ENCODE measurements at places on chromosomes 3 and 15.

DNA sequence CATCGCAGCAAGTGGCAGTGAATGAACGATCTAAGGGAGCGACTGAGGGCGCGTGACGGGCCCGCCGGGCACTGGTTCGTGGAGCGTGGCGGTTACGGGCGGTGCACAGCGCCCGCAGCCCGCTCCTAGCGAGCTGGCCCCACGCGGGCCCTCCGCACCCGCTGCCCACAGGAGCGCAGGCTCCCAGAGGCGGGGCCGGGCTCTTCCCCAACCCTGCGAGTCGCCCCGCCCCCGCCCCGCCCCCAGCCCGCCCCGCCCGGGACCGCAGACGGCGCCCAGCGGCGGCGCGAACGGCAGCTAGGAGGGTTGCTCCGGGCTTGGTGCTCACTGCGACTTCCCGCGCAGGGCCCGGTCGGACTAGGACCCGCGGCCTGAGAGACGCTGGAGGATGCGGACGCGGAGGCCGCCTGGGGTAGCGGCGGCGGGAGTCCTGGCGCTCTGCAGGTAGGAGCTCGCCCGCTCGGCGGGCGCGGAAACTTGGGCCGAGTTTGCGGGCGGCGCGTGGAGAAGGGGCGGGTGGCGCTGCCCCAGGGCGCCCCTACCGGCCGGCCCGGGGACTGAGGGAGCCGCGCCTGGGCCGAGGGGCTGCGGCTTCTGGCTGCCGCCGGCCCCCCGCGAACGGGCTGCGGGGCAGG lies at the start of gene C15orf39:
Gene C15orf39 (plus strand): TSS at position 267 of the 635 bp plus-strand sequence. CDS start 4,167 bp downstream, outside the sequence.
- ATAC-seq = peak; percentile 70

GRCh38 chr15:81286621-81287121 lies 37.3 kb downstream of the STARD5 start:
- peak; percentile 22 for ATAC-seq

DNA sequence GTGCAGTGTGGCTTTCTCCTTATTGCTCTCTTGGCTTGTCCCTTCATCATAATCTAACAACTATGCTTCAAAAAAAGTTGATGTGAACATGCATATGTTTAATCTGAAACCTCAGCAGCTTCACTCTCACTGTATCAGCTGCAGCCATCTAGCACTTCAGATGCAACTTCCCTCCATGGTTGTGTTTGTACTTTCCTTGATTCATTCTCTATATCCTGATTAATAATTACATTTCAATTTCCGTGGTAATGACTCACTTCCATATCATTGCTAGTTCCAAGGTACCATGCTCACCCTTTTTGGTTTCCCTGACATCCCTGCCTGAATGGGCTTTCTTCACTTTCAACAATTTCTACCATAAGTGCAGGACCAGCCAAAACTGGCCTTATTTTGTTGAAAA lies 51.2 kb downstream of the MDFIC2 start:
- ATAC-seq = no peak

DNA sequence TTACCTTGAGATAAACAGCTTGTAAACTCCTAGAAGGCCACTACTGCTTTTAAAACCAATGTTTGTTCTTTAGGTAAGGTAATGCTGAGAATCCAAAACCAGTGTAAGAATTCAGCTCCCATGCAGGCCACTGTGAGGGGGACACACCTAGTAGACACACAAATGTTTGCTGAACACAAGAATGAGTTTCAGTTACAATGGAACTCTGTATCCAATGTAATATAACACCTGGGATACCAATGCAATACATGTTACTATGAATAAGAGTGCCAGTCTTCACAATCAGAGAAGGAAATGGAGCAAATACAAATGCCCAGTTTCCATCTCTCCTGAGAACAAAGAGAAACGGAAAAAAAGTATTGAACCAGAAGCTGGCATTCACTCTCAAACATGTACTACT lies 65.9 kb downstream of the IGF2BP2 start:
- ATAC-seq = no peak

- ATAC-seq = peak; percentile 12
Observed at GRCh38 chr15:25900901-25901300, 37.8 kb upstream of the ATP10A start.

Measured in esophagus mucosa (tissue), 1 donor.